Substantia nigra (tissue), 51 donors: ENCODE measurements at places on chromosomes 1 and 21.

DNA sequence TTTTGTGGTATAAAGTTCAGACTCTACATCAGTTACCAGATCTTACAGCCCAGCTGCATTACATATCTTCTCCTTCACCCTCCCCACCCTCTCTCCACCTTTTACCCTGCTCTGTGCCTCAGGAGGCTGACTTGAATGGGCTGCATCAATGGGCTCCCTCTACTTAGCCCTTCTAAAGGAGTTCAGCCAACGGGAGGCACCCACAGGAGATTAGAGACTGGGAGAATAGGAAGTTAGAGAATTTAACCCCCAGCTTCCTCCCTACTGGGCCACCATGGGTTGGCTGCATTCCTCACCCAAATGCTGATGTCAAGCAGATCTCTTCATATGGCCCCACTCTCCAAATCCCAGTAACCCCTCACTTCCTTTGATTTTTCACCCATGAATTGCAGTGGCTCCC lies 17.1 kb upstream of the DUSP23 start:
- DNase-seq, result no peak

GRCh38 chr1:169753549-169753948 lies 19.7 kb upstream of the SELE start:
- DNase-seq, result no peak

DNA sequence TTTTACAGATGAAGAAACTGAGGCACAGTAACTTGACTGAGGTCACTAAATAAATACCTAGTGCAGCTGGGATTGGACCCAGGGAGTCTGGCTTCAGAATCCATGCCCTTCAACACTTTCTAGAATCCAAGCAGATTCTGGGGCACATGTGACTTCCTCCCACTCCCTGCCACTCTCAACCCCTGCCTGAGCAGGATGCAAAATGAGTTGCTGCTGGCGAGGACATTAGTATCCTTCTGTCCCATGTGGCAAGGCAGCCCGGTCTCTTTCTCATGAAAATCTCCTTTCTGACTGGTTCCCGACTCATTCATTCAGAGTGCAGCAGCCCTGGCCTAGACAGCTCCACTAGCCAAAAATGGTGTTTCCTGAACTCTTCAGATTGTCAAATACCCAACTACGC lies 28.4 kb downstream of the TNNT2 start:
- DNase-seq, result no peak

- DNase-seq, result no peak
Observed at GRCh38 chr1:1431845-1432273, 3.6 kb upstream of the VWA1 start.

- no peak for DNase-seq
Observed at GRCh38 chr1:85283475-85284199, 7.2 kb upstream of the BCL10 start.

GRCh38 chr1:36208978-36209703 lies 15.1 kb upstream of the THRAP3 start:
- no peak for DNase-seq

GRCh38 chr1:213947200-213947801 lies 40.5 kb upstream of the PROX1 start:
- no peak for DNase-seq

- no peak for DNase-seq
Observed at GRCh38 chr1:91712393-91712792, 173.6 kb downstream of the TGFBR3 start.

DNA sequence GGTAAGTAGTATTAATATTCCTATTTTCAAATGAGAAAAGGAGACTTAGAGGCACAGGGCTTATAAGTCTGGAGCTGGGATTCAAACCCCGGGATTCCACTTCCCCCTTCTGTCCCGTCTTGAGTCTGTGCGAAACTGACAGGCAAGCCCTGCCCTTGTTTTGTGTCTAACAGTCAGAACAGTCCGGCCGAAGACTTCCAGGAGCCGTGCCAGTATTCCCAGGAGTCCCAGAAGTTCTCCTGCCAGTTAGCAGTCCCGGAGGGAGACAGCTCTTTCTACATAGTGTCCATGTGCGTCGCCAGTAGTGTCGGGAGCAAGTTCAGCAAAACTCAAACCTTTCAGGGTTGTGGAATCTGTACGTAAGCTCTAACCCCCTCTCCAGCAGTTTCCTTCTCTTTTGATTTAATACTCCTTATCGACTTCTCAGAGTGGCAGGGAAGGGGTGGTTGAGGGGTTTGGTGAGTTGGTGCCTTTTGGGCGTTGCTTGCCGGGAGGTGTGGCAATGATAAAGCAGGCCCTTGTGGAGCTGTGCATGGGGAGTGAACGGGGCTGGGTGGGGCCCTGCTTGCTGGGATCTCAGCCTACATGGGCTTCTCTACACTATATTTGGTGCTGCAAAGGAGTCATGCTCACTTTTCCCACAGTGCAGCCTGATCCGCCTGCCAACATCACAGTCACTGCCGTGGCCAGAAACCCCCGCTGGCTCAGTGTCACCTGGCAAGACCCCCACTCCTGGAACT lies 29.4 kb downstream of the IL6R start:
- peak; percentile 43 for DNase-seq

GRCh38 chr21:21301013-21301412 lies 302.8 kb downstream of the NCAM2 start:
- DNase-seq, result no peak

GRCh38 chr1:96999191-96999590 lies 277.6 kb downstream of the PTBP2 start:
- no peak for DNase-seq

- DNase-seq, result no peak
Observed at GRCh38 chr1:245396615-245397014, 241.8 kb downstream of the KIF26B start.

DNA sequence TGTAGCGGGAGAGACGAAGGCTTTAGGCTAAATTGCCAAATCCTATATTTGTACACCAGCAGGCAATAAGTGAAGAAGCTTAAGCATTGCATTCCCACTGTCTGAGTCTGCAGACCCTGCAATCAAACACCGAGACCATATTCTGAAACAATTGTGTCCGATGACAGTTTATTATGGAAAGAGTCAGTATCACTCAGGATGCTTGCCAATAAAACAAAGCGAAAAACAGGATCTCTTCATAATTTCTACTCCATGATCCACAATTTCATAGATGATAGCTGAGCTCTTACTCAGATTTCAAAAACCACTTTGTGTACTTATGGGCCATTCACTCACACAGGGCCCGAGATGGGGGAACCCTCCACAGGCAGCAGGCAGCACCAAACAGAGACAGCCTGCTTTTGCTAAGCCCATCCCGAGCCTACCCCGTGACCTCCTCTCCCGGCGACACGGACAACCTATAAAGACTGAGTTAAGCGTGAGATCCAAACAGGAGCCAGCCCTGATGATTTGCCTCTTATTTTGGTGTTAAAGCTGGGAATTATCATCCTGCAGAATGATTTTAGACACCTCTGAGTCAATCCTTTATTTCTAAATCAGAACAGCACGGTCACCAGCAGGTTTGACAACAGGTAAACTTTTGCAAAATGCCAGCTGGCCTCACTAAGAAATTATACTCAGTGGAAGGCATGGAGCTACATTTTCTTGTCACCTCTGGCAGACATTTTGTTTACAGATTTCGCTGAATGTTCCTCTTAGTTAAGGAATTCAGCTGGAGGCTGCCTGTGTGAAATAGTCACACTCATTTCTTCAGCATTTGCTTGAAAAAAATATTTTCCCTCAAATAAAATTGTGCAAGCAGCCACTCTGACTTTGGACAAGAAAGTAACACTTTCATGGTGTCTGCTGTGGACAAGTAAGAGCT lies 212.4 kb downstream of the GPATCH2 start:
- no peak for DNase-seq

GRCh38 chr1:109151146-109151990 lies 37.5 kb downstream of the ELAPOR1 start:
- peak; percentile 26 for DNase-seq

DNA sequence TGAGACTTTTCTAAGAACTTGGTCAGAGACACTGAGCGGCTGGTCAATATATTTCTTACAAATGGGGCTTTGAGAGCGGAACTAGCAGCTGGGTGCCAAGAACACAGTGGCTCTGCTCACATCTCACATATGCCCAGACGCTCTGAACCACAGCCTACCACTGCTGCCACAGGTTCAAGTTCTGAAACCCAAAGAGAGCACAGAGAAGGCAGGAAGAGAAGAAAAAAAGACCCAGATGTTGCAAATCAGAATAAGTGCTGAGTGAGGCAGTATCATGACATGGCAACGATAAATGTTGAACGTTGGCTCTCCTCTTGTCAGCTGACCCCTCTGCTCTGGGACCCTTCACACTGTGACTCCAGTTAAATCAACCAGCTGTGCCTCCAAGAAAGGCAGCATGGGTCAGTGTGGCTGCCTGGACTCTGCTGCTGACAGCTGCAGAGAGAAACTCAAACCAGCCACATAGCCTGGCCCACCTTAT lies 26.4 kb downstream of the HIVEP3 start:
- no peak for DNase-seq

DNA sequence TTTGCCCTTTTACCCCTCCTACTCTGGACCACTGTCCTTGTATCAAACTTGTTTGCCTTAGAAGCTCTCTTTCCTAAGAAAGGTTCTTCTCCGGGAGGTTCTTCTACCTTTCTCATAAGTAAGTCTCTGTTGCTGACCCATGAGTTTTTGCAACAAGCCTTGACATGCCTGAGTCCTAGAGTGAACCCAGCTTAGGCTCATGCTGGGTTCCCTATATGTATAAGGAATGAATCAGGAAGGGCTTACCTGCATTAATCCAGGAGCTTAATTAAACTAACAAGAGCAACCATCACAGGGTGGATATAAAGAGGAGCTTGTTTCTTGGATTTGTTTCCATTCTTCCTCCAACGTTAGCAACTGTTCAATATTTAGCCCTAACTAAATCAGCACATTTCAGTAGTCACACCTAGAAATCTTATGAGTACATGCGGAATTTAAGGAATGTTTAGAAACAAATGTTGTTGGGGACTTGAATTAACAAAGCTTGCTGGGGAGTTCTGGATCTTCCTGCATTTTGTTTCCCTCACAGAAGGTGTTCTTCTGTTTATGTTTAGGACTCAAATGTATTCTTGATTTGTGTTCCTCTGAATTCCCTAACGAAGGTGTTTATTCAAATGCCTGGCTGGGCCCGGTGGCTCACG lies 64.3 kb upstream of the RAB3GAP2 start:
- no peak for DNase-seq

DNA sequence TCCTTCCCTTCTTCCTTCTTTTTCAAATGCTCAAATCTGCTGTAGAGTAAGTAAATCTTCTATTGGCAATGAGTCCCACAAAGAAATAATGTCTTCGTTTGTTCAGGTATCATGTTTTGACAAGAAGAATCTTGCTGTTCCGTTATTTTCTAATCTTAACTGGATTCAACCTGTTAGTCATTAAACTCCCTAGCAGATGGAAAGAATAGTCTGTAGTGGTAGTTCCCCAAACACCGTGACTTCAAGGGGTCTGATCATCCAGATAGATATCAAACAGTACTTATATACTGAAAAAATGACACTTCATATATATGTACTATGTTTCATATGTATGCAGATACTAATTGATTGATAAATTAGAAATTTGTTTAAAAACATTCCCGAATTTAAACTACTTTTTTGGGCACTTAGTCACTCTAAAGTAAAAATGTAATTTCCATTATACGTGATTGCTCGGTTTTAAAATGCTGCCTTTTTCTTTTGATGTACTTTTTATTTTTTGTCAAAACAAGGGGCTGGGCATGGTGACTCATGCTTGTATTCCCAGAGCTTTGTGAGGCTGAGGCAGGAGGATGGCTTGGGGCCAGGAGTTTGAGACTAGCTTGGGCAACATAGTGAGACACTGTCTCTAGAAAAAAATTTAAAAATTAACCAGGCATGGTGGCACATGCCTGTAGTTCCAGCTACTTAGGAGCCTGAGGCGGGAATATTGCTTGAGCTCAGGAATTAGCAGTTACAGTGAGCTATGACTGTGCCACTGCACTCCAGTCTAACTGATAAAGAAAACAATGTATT lies 335.7 kb upstream of the SNX7 start:
- DNase-seq, result no peak
